ENCODE measurements at places on chromosomes 5 and 9. TPM values are rescaled to one million over a fixed set of nuclear protein-coding genes. Genes with fewer than 3 reads are reported as not detected.
A peak's percentile ranks its signal among the peaks of the same experiment; 100 is the strongest.

The SPEF2 gene
- 80.3 TPM for polyA plus RNA-seq

DNA sequence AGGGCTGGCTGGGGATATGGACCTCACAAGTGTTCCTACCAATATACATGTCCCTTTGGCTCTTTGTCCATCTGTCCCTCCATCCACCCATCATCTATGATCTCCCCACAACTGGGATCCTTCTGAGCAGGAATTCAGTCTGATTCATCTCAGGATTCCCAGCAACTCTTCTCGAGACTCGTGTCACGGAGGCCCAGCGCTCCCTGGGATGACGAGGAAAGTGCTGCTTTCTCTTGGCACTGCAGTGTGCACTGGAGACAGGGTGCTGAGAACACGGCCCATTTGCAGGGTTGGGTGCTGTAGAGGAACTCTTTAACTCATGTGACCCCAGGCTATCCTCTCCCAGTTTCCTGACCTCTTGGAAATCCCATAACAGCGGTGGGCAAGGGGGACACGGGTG lies 72.9 kb downstream of the ANGPTL2 start:
- no peak for DNase-seq

- no peak for DNase-seq
Observed at GRCh38 chr5:157372472-157372822, 87.6 kb upstream of the NIPAL4 start.

DNA sequence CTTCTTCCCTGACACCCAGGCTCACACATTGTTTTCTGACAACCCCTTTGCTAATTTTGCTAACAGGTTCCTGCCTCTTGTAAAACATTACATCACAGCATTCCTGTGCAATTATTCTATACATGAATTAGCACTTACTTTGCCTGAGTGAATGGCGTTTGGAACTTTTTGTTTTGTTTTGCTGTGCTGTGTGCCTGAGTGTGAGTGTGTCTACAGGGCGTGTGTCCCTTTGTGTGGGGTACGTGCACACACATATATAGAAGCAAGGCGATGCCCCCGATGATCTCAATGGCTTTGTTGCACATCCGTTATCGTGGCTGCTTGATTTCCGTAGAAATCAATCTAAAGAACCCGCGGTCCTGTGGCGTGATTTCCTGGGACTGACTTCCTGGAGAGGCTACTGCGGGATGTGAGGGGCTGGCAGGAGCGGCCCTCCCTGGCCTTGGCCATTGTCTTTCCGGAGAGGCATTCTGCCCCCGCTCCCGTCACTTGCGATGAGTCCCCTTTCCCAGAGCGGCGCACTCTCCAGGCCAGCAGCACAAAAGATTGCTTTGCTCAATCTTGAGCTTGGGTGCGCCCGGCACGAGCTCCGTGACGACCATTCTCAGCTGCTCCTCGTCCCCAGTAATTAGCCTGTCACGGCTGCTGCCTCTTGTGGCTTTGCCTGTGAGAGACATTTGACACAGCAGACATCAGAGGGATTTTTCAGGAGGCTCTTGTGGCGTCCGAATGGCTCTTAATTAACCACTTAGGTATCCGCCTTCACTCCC lies 398.1 kb upstream of the IRX1 start:
- peak; percentile 49 for DNase-seq

DNA sequence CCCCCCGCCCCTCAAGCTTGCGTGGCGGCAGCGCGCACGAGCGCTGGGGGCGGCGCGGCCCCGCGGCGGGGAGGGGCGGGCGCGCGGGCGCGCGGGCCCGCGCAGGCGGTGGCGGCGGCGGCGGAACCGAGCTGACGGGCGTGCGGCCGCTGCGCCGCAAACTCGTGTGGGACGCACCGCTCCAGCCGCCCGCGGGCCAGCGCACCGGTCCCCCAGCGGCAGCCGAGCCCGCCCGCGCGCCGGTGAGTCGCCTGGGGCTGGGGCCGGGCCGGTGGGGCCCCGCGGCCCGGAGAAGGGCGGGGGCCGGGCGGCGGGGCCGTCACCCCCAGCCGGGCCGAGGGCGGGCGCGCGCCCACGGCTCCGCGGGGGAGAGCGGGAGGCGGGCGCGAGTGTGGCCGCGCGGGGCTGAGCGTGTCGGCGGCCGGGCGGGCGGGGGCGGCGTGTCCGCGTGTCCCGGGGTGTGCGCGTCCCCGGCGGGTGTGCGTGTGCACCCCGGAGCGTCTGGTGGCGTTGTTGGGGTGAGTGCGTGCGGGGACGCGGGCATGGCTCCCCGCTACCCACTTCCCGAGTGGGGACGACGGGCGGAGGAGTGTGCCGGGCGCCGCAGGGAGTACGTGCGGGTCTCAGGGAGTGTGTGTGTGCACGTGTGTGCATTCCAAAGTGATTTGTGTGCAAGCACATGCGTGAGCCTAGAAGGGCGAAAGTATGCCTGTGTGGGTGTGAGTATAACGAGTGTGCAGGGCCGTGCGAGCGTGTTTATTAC lies at the start of gene NEK6:
Gene NEK6, plus strand, starts transcription at position 106 of the 763 bp plus-strand sequence. CDS start 44,016 bp downstream, outside the sequence.
- no peak for DNase-seq

Data from left kidney (tissue), 8 donors.